Mesothelial cell of epicardium (in vitro differentiated cells): ENCODE measurements at places on chromosomes 11 and 22.

- H3K36me3 ChIP-seq, result no peaks in the 10 kb centered on the region
- H3K4me3 ChIP-seq, result no peak overlapping the region
- no peak overlapping the region for H3K27ac ChIP-seq
- H3K4me1 ChIP-seq, result no peaks in the 10 kb centered on the region
- DNase-seq, result no peak
Observed at GRCh38 chr11:58788355-58789023, 56.0 kb downstream of the GLYATL2 start.

- no peak for DNase-seq
- no peaks in the 10 kb centered on the region for H3K27me3 ChIP-seq
- H3K4me1 ChIP-seq, result no peaks in the 10 kb centered on the region
- peak overlapping the region; percentile 45 for H3K27ac ChIP-seq
- no peak overlapping the region for H3K4me3 ChIP-seq
Observed at GRCh38 chr11:36492724-36493304, 17.3 kb downstream of the TRAF6 start.

DNA sequence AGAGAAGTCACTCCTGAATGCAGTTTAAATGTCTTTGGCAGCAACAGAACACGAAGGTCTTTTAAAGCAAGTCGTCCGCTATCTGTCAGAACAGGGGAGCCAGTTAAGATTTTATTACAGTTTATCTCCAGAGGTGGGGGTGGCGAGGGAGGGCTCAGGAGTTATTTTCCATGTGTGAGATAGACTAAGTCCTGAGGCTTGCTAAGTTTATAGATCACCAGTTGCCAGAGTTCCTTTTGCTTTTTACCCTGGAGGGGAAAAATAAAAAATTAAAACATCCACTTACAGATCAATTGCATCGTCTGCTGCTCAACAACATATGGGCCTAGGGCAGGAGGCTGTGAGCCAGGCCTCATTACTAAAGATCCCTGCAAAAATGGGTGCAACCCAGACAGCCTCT lies 90.7 kb downstream of the SNX19 start:
- peaks cover 7% of the 10 kb centered on the region for H3K4me1 ChIP-seq
- H3K27me3 ChIP-seq, result no peaks in the 10 kb centered on the region
- DNase-seq, result no peak
- H3K36me3 ChIP-seq, result no peaks in the 10 kb centered on the region
- peak overlapping the region; percentile 25 for H3K4me3 ChIP-seq

- H3K27ac ChIP-seq, result no peak overlapping the region
- peaks cover 3% of the 10 kb centered on the region for H3K4me1 ChIP-seq
- no peaks in the 10 kb centered on the region for H3K27me3 ChIP-seq
- no peak overlapping the region for H3K4me3 ChIP-seq
Observed at GRCh38 chr11:42598341-42598740, 713.5 kb upstream of the API5 start.

DNA sequence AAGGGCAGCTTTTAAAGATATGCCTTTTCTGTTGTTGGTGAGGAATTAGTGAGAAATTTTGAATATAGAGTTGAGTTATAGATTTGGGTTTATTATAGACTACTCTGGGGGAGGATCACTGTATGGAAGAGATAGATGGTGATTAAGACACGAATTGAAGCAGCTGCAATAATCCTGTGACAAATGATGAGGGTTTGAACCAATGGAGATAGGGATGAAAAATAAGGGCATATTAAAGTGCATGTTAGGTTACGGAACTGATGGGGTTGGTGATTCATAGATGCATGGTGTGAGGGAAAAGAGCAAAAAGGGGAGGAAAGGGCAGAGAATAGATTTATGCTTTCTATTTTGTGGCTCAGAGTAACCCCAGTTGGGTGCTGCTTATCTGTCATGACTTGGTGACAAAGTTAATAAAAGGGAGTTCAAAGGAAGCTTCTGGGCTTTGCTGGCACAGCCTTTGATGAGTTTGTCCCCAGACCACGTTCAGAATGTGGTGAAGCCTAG lies 11.8 kb downstream of the C11orf87 start:
- H3K27me3 ChIP-seq, result peaks cover 74% of the 10 kb centered on the region
- H3K36me3 ChIP-seq, result no peaks in the 10 kb centered on the region
- H3K27ac ChIP-seq, result no peak overlapping the region
- no peak overlapping the region for H3K4me3 ChIP-seq
- no peak for DNase-seq

DNA sequence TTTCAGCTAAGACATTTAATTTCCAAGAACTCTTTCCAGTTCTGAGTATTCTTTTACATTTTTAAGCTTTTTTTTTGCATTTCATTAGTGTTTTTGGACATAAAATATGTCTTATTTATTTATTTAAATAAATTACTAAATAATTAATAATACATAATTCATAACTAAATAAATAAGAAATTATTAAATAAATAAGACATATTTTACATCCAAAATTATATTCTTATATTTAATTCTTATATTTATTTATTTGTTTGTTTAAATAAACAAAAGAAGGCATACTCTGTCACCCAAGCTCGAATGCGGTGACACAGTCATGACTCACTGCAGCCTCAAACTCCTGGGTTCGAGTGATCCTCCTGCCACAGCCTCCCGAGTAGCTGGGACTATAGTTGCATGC lies 3.1 kb upstream of the MMP27 start:
- no peaks in the 10 kb centered on the region for H3K36me3 ChIP-seq
- no peak overlapping the region for H3K4me3 ChIP-seq
- peaks cover 11% of the 10 kb centered on the region for H3K4me1 ChIP-seq
